ENCODE measurements at places on chromosomes 2 and 18. TPM values are rescaled to one million over a fixed set of nuclear protein-coding genes. Genes with fewer than 3 reads are reported as not detected.

Gene IL1RN
- total RNA-seq, result not detected

Gene FAM228A
- total RNA-seq, result not detected

Gene SNED1
- 11.0 TPM for total RNA-seq

GRCh38 chr2:101109451-101110118 is 41.6 kb downstream of the TBC1D8 start:
- no peak for DNase-seq

- no peak for DNase-seq
Measured at GRCh38 chr2:168740360-168740759, 62.1 kb upstream of the NOSTRIN start.

- no peak for DNase-seq
Measured at GRCh38 chr2:39476524-39476923, 39.4 kb upstream of the MAP4K3 start.

DNA sequence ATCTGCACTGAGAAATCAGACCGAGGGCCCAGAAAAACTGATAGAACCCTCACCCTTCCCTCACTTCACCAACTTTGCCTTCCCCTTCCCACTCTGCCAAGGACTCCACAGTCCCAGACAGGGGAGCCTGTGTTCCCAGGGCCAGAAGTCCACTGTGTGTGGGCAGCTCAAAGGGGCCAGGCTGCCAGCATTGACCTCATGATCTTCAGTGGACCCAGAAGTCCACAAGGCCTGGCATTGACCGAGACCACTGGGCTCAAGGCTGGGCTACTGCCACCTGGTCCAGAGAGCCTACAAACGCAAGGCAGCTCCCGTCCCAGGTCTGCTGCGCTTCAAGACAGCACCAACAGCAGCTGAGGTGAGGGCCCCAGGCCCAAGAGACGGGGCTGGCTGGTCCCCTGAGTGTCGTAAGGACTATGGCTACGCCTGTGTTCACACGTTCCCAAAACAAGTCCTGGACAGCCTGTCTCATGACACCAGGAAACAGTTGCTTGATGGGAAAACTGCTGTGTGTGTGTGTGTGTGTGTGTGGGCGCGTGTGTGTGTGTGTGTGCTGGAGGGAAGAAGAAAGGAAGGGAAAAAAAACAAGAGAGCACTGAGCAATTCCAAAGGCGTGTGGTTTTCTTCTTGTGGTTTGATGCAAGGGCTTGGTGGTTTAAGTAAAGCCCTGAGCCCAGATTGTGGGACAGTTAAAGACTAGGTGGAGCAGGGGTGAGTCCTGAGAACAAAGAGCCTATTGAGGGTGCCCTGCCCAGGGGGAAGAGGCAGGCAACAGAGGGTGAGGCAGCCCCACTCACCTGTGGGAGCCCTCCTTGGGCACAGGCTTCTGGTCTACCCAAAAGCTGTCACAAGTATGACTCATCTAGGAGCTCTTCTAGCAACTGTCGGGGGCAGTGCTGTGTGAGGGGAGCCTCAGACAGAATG is 46.6 kb upstream of the ZBTB7C start:
- no peak for DNase-seq

DNA sequence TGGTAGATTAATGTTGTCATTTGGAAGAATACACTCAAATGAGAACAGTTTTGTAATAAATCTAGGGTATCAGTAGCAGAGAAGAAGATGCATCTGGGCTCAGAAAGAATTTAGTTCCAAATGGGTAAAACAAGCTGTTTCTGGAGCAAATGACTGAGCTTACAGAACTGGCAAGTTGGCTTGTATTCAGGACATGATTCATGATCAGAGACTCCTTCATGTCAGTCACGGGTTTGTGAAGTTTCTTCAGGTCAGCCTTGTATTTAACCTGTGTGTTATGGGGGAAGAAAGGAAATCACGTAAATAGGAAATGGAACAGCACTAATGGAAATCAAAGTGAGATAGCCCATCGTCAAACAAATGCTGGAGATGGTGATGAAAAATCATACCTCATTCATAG is 109.1 kb downstream of the RIF1 start:
- DNase-seq, result no peak

DNA sequence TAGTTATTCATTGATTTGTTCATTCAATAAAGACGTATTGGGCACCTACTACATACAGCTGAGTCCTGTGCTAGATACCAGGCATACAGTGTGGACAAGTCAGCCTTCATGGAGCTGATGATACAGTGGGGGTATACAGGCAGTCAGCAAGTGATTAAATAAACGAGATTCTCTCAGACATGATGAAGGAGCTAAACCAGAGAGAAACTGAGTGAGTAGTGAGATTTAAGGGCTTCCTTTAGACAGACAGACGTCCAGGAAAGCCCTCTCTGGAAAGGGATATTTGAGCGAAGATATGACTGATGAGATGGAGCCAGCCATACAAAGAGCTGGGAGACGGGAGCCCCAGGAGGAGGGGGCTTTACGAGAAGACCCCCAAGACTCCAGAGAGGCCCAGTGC is 122.6 kb upstream of the MYCN start:
- DNase-seq, result no peak
